Stimulated activated CD4-positive, alpha-beta T cell treated with anti-CD3 and anti-CD28 coated beads, TNF-alpha, amount 100 ng/mL, for 48 hours (primary cell): ENCODE measurements at places on chromosomes 1 and 21.

DNA sequence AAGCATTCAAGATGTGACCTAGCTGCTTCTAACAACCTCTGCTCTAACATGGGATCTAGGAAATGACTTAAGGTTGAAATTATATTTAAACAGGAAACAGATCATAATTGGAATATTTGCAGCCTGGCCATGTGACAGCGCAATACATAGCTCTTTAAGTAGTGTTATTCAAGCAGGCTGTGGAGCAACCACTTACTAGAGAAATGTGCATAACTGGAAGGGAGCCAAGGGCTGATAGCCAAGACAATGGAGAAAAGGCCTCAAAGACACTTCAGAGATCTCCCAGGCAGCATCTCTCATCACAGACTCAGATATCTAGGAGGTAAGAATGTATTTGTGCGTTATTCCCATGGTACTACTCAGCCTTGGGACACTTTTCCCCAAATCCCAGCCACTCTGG, 823.0 kb upstream of the PRMT6 start:
- no peak for DNase-seq

DNA sequence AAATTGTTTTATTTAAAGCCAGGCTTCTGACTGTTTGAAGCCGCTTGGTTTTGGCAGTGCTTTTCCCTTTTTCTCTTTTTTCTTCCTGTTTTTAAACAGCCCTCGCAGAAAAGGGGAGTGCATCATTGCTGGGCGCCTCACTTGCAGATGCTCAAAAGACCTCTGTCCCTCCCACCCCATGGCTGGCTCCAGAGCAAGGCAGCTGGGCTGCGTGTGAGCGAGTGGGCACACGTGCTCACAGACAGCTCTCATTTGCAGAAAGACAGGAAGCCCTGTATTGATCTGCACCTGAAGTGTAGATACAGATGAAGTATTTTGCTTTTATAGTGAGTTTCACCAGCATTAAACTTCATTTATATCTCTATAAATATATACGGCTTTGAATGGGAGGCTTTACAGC, 8.8 kb downstream of the TNR start:
- DNase-seq = no peak

DNA sequence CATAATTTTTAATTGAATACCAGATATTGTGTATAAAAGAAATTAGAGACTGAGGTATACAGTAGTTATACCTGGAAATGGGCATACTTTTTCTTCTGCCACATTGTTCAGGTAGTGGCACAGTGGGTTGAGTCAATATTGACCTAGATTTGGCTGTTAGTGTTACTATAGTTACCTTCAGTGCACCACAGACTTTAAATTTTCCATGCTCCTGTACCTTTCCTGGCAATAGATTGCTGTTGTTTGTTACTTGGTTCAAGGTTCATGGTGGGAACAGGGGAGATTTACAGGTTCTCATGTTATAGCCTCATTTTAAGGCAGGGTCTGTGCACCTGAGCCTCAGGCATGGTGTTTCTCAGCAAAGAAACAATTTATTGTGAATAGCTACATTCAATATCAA, 218.7 kb downstream of the LBR start:
- DNase-seq = no peak

GRCh38 chr1:17513131-17513530, 26.4 kb upstream of the ARHGEF10L start:
- DNase-seq = no peak
